HAP-1 (cell line): ENCODE measurements at places on chromosomes 6 and 20.

- DNase-seq: no peak
Observed at GRCh38 chr6:34347303-34347702, 45.2 kb downstream of the NUDT3 start.

GRCh38 chr6:3328796-3329195 is 70.0 kb downstream of the PSMG4 start:
- DNase-seq: no peak

GRCh38 chr20:32621891-32622584 is 36.9 kb upstream of the NOL4L start:
- no peak for DNase-seq

- no peak for DNase-seq
Observed at GRCh38 chr20:53930651-53931504, 139.5 kb downstream of the BCAS1 start.

- no peak for DNase-seq
Observed at GRCh38 chr6:53202052-53202451, 53.4 kb upstream of the GCM1 start.

DNA sequence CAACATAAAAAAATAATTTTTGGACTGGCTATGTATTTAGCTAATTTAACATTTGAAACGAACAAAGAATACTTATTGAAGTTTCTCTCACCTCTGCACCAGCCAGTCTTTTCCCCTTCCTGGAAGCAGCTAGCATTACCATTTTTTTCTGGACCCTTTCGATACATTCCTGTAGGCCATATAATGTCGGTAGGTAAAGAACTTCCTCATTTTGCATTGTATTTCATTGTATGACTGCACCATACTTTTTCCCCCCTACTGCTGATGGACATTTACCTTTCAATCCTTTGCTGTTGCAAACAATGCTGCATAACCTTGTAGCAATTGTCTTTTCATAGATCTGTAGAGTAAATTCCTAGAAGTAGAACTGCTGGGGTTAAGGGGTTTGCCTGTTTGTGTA is 17.6 kb downstream of the CBFA2T2 start:
- DNase-seq: no peak

GRCh38 chr6:168939796-168940195 is 313.9 kb downstream of the THBS2 start:
- no peak for DNase-seq

GRCh38 chr6:51472745-51473487 is 614.5 kb downstream of the PKHD1 start:
- no peak for DNase-seq

DNA sequence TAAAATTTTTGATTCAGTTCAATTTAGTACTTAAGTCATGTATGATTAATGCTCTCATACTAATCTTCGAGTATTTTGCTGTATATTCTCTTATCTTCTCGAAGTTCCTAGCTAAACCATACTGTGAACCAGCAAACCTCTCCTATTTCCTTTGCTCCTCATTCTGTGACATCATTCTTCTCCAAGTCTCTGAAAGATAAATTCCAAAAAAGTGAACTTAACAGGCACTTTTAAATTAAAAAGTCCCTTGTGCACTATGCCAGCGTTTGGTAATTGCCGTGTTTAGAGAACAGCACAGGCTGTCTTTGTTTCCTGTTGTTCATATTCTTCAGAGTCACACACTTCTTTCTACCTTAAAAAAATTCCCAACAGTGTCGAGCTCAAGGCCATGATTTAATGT is 188.4 kb upstream of the PHACTR1 start:
- DNase-seq: no peak

- DNase-seq: no peak
Observed at GRCh38 chr20:9677100-9677623, 161.7 kb downstream of the PAK5 start.

DNA sequence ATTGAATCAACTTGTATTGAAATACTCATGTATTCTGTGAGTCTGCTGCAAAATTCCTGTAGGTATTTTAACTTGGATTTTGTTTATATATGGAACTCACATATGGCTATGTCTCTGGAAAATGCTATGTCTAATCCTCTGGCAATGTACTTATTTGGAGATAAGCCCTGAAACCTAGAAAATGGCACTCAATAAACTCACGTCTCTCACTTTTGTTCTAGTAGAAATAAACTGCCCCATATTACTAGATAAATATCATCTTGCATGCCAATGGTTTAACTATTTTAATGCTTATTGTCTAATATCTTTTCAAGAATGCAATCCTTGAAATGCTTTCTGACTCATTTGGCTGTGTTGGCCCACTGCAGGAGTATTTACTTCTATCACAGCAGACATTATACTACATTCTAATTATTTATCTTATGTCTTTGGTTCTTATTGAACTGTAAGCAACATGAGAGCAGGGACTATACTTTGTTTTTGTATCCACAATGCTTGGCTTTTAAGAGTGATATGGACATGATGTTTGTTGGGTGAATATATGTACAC is 292.2 kb upstream of the RSPO3 start:
- no peak for DNase-seq

DNA sequence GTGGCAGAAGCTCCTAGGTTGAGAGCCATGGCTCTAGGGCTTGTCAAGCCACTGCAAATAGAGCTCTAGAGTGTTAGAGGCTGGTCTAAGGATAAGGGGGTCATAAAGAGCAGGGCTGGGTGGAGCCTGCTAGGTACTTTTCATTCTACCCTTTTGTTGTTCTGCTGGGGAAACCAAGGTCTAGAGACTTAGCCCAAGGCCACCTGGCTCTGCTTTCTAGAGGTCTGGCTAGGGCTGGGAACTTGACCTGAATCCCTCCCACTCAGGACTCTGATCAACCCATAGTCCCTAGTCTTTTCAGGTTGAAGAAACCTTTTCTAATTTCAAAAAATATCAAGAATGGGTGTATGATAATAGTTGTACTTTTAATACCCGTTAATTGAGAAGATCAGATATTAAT is 13.7 kb downstream of the CHMP4B start:
- no peak for DNase-seq

- no peak for DNase-seq
Observed at GRCh38 chr6:87045521-87046075, 49.3 kb downstream of the CGA start.

GRCh38 chr6:33164665-33165373 is 27.4 kb downstream of the COL11A2 start:
- DNase-seq: no peak

DNA sequence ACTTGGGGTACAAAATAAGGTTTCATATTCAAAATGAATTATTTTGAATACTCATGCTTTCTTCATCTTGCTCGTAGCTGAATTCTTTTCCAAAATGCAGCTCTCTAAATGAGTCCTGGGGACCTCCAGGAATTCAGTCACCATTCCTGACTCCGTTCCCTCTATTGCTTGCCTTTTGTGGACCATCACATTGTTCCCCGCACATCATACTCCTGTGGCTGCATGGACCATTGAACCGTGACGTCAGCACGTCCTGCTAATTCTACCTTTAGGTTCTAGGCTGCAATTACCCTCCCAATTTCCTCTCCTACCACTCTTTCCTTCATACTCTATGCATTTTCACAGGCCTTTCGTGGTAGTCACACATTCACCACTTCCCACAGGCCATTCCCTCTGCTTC is 173.1 kb upstream of the ID4 start:
- no peak for DNase-seq

DNA sequence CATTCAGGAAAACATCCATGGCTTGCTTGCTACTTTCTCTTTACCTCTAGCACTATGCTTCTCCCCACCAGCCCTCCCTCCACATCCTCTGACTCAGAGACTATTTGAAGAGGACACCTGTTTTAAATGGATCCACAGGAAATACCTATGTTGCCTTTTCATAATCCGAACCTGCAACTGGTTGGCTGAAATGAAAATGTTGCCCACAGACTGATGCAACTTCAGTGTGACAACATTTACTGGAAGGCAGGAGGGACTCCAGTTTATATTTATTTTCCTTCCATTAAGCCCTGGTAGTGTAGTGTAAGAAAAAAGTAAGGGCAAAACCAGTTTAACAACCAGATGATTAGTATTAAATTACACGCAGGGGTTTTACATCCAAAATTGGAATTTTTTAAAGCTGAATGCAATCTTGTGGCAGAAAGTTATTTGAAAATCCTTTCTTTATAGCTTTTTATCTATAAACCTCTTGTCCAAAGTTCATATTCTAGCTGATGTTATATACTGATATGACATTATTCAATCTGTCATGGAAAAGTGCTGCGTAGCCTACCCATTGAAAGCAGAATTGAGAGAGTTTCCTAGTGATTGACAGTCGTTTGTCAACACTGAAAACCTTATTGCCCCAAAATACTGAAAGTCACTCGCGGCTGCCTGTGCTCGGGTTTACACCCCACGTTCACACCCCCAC is 881 bp upstream of the AIG1 start:
- no peak for DNase-seq

- DNase-seq: no peak
Observed at GRCh38 chr20:20677186-20677585, 35.3 kb downstream of the RALGAPA2 start.

- no peak for DNase-seq
Observed at GRCh38 chr6:73116330-73116729, 109.0 kb downstream of the KHDC1L start.

- no peak for DNase-seq
Observed at GRCh38 chr20:43999848-44000247, 85.2 kb downstream of the TOX2 start.
